ENCODE measurements at places on chromosomes 2 and 18. TPM values are rescaled to one million over a fixed set of nuclear protein-coding genes. Genes with fewer than 3 reads are reported as not detected.

DNA sequence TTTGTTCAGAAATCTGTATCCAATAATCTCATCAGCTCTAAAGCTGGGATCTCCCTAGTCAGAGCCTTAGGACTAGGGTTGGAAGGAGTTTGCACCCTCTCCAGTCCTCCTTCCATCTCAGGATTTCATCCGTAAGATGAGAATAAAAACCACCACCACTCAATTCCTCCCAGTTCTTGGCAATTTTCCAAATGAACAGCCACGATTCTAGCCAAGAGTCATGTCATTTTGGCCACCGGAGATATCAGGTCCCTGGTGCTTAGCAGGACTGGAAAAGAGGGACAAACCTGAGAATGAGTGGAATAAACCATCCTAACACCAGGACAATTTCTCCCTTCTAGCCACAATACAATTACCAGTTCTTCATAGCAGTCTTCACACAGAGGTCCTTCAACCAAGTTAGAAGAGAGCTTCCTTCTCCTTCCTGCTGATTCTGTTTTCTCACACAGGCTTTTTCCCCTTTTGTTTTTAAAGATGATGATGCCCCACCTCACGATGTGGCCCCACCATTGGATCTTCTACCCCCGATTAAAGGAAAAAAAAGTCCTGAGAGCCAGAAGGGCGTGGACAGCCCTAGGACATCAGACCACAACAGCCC is 36.2 kb downstream of the KIAA2012 start:
- no peak for DNase-seq

GRCh38 chr18:54503131-54503894 is 87.7 kb upstream of the DYNAP start:
- DNase-seq, result no peak

DNA sequence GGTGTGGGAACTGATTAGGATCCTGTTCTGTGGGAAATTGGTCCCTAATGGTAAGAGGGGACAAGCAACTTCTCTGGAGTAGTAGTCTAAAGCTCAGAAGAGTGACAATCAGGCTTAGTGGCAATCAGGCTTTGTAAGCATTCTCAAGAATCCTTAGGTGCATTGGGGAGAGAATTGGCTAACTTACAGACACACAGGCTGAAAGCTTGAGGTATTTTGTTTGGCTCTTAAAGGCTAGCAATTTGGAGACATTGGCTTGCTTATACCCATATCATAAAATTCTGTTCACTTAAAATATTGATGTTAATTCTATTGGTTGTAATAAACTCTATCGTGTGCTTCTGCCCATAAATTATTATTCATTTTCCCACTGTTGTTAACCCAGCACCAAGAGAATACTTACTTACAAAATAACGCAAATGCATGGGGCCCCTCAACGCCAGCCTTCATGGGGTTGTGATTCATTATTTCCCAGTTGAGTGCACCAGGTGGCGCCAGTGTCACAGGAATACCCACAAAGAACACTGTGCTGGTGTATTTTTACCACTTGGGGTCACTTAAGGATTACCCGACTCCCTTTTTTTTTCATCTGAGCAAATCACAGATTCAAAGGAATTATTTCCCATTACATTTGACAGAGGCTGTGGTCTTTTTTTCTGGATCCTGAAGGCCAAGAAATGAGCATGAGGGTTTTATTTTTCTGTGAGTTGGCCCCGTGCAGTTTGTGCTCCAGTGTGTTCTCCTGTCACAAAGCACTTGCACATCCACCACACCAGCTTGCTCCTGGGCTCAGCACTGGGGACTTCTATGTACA is 45.5 kb downstream of the DDX1 start:
- DNase-seq, result peak; percentile 93

PROKR1 gene
- total RNA-seq, result 1.0 TPM

GRCh38 chr2:98347298-98348065 is 1.2 kb downstream of the CNGA3 start:
- DNase-seq, result no peak

DNA sequence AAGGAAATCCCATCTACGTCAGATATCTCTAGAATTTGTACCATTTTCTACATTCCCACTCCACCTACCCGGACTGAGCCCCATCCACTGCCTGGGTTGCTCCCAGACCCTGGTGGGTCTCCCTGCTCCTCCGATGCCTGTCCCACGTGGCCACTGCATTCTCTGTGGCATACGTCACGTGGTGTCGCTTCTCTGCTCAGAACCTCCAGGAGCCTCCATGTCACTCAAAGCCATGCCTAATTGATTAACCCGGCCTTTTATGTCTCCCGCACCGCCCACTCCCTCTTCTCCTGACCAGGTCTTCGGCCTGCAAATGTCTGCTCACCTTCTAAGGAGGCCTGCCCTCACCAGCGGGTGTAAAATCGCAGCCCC is 176.6 kb downstream of the HDAC4 start:
- DNase-seq, result no peak

SLC5A7 gene
- total RNA-seq, result 0.51 TPM

RTP5 gene
- total RNA-seq, result not detected

GRCh38 chr2:158779621-158780020 is 15.5 kb upstream of the DAPL1 start:
- DNase-seq, result no peak

FBXO15 gene
- total RNA-seq, result 0.21 TPM

DNA sequence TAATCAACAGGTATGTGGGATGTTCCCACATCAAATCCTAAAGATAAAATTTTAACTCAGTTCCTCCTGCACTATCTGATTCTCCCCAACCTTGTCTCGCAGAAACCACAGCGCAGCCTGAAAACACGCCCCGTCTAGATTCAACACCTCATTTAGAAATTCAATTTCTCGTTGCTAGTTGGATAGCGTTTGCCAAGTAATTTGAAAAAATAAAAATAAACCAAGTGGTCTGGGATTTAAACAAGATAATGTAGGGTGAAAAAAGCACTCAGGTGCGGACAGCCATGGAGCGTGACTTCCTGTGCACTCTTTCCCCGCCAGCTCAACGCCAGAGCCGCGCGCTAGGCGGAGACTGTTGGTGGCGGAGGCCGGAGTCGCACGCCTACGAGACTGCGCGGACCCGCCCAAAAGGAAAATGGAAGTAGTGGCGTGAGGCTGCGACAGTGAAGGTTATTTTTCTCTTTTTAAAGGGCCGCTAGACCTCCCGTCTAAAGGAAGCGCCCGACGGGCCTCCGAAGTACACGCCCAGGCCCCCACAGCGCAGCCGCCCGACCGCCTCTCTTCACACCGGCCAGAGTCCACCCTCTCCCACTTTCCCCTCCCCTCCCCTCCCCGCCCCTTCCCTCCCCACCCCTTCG is 615 bp upstream of the CCNT2 start:
- DNase-seq, result no peak

LIMS4 gene
- total RNA-seq, result 1.0 TPM

CFC1 gene
- not detected for total RNA-seq

DNA sequence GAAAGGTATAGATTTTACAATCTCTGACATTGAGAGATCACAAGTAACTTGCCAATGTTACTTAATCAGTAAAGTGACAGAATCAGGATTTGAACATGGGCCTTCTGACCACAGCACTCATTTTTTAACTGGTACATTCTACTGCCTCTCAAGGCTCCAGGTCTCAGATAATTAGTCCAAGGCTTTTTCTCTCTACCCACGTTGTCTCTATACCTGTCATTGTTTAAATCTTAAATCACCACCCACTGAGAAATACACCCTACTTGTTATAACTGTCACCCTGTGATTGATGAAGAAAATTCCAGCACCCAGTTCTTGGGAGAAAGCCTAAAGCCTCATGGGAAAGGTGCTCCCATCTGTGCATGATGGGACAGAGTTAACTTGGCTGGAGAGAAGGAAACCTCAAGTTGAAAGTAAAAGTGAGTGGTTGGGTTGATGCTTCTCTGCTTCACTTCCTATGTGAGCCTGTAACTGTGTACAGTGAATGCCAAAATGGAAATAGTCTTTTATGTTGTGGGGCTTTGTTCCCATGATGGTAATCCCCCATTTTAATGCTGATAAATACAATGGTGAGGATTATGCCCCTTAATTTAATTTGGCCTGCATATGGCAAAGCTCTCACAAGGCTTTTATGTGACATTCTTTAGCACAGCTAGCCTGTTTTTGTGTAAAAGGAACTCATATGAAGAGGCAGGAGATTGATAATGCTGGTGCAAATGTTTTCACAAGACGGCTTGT is 190.1 kb upstream of the SP5 start:
- no peak for DNase-seq

DNA sequence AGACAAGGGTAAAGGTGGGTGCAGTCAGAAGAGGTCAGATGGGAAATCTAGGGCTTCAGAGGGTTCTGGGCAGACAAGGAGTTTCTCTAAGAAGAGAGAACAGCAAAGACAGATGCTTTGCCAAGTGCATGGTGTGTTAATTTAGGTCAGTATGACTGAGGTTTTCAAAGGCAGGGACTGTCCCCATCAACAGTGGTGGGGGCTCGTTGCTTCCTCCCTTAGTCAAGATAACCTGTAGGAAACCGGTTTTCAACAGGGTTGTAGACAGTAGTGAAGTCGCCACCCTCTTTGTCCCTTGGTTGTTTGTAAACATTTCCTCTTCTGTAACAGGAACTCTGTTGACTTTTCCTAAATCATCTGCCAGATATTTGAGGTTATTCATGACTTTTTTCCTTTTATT is 11.6 kb downstream of the RAB12 start:
- no peak for DNase-seq

DNA sequence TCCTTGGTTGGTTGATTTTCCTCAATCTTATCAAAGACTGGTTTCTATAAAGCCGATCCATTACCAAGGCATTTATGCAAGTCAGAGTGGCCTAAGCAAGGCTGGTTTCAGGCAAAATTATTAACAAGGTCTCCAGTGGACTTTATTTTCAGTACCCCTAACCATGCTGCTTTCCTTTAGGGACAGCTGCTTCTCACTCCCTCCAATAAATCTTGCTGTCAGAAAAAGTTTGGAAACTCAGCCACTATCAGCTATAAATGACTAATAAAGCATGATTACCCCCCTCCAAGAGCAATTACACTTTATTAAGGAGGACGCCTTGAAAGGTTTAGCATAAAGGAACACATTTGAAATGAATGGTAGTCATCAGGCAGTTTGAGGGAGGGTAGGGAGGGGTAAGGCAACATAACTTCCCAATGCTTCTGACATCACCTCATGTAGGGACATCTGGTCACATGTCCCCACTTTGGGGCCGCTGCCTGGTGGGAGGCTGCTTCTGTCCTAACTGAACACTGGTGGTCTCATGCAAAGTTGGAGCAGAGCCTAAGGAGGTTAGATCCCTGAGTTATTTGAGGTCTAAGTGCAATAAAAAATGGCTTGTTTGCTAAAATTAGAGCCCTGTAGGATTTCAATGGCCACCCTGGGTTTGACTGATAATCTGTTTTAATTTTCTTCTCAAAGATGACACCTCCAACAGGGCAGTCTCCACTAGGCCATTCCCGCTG is 58.0 kb upstream of the TMEM178A start:
- DNase-seq, result no peak

DNA sequence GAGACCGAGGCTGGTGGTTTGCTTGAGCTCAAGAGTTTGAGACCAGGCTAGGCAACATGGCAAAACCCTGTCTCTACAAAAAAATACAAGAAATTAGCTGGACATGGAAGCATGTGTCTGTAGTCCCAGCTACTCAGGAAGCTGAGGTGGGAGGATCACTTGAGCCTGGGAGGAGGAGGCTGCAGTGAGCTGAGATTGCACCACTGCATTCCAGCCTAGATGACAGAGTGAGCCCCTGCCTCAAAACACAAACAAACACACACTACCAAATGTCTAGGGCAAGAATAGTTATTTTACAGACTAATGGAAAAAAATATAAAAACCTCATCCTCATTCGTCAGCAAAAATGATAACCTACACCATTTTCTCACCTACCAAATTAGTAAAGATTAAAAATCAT is 15.3 kb downstream of the BUB1 start:
- no peak for DNase-seq

- no peak for DNase-seq
These were observed 106.4 kb upstream of the TPO start for GRCh38 chr2:1306687-1307516.

- no peak for DNase-seq
These were observed 288.5 kb downstream of the PDE11A start for GRCh38 chr2:177783835-177784744.

- no peak for DNase-seq
These were observed 363.9 kb upstream of the TMEFF2 start for GRCh38 chr2:192558637-192559036.

GRCh38 chr2:238233625-238234024 is 6.2 kb downstream of the HES6 start:
- no peak for DNase-seq

- no peak for DNase-seq
These were observed 54.5 kb upstream of the GPR45 start for GRCh38 chr2:105186967-105187498.

DSC1 gene
- 1.1 TPM for total RNA-seq

GRCh38 chr2:157806426-157807077 is 69.6 kb downstream of the ACVR1 start:
- no peak for DNase-seq

DNA sequence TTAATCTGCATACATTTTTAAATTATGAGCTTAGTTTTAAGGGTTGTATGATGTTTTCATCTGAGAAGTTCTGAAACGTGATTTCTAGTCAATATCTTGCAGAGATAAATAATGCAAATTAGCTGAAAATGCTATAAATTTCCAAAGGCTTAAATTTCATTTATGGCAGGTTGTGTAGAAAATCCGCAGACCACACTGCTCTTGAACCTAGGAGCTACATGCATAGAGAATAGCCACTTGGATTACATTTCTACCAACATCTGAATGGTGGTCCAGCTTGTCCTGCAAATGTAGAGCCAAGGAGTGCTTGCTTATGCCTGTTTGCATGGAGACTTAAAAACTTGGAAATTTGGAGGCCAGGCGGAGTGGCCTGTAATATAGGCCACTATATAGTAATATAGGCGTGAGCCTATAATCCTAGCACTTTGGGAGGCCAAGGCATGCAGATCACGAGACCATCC is 6.8 kb downstream of the MAT2A start:
- DNase-seq, result no peak

TTC21B gene
- total RNA-seq, result 62.0 TPM

MYO1B gene
- 138 TPM for total RNA-seq

- DNase-seq, result peak; percentile 99
These were observed at the start of gene IGFBP5 for GRCh38 chr2:216695401-216695821. Gene IGFBP5 (minus strand): TSS chr2:216695549. CDS start chr2:216694775, 774 bp downstream.

DNA sequence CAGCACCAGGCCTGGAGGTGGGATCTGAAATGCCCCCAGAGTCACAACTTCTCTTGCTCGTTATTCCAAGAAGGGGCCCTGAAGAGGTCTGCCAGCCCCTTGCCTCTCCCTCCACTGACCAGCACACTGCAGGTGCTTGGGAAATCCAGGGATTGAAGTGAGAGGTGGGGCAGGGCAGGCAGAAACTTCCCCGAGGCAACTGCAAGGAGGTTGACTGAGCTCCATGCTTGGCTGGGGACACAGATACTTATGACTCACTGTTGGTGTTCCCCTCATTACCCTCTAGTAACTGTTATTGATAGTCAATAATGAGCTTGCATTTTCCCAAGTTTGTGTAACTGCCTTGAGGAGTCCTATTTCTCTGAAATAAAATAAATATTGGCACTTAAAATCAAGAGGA is 47.5 kb downstream of the MARCO start:
- no peak for DNase-seq

Data from tongue (tissue), 3 donors.